ENCODE measurements at places on chromosomes 12 and 14.

GRCh38 chr12:126915309-126915708 lies 1351.7 kb upstream of the TMEM132C start:
- no peak for DNase-seq

- no peak for DNase-seq
Measured at GRCh38 chr14:42110167-42110566, 503.5 kb downstream of the LRFN5 start.

- DNase-seq = no peak
Measured at GRCh38 chr12:79298506-79298905, 392.3 kb downstream of the PAWR start.

DNA sequence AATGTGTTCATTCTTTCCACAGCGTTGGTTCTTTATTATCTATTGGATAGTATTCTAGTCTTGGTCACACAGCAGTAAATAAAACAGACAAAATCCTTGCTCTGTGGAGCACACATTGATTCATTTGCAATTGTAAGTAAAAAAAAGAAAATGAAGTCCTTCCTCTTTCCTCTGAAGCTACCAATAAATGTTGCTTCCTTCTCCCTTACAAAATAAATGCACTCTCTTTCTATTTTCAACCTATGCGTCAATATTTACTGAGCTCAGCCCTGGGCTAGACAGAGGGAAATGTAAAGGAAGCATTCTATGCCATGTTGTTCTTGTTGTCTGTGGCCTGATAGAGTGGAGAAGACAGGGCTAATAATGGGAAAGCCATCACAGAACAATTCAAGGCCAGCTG lies 2.9 kb downstream of the ABHD12B start:
- peak; percentile 74 for DNase-seq

DNA sequence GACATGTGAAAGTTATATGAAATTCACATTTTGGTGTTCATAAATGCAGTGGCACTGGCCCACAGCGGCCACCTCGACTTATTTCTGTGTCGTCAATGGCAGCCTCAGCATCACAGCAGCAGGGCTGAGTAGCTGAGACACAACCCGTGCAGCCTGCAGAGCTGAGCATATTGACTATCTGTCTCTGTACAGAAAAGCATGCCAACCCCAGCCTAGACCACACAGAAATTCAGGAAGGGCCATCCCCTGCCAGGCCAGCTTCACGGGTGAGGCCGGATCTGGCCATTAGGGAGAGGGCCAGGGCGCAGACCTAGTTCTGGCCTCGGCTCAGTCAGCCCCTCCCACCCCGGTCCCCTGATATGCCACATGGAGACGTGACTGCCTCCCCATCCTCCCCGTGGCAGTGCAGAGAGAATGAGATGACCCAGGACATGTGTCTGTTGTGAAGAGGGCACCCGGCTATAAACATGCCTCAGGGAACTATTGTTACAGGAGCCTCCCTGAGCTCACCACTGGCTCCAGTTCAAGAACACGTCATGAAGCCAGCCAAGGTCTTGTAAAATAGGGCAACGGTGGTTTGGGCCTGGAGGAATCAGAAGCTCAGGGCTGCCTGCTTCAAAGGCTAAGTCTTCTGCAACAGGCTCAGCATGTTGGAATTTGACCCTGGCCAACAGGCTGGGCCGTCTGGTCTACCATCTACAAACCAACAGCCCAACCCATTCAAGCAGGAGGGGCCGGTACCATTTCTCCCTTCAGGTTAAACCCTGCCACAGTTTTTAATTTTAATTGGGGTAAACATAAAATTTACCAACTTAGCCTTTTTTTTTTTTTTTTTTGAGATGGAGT lies 25.5 kb downstream of the SCARB1 start:
- peak; percentile 90 for DNase-seq

- DNase-seq = peak; percentile 48
Measured at GRCh38 chr12:52865090-52865944, 16.5 kb upstream of the KRT78 start.

DNA sequence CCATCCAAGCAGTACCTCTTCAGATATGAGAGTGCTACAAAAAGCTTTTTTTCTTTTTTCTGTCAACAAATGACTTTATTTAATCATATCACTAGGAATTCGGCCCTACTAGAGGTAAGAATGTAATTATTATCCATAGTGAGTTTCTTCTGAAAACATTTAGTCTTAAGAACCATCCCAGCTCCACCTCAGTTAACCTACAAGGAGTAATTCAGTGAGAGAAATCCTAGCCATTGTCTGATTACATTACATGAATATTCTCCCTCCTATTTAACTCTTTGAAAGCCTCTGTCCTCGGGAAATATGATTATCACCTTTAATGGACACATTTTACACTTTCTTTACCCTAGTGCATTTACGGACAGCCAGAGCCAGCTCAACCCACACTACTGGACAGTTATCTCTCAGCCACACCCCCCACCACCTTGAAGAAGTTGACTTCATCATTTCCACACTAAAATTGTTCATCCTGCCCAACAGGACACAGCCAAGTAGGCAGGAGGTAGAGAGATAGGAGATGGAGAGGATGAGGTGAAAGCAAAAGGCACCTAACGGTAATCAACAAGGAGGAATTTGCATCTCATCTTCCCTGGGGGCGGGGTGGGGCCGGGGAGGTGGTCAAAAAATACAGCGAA lies 1.3 kb downstream of the PPFIA2 start:
- DNase-seq = no peak

DNA sequence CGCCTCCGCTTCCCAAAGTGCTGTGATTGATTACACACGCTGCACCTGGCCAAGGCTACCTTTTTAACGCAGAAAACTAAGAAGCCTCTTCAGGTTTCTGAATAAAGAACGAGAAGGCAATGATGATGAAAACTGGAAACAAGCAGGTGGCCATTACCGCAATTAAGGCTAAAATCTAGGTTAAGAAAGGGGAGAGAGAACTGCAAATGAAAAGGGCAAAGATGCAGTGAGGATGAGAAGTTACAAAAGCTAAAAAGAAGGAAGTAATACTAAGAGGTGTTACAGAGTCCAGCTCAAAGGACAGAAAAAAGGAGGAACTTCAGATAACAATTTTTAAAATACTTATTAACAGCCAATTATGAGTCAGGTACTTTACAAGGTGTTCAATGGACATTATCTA lies 79.7 kb downstream of the DUSP16 start:
- no peak for DNase-seq

- DNase-seq = no peak
Measured at GRCh38 chr12:53196486-53196885, 10.6 kb downstream of the ITGB7 start.

GRCh38 chr14:59306775-59307174 lies 118.3 kb downstream of the DAAM1 start:
- DNase-seq = peak; percentile 54

GRCh38 chr14:76720382-76720813 lies 40.9 kb upstream of the VASH1 start:
- peak; percentile 29 for DNase-seq

DNA sequence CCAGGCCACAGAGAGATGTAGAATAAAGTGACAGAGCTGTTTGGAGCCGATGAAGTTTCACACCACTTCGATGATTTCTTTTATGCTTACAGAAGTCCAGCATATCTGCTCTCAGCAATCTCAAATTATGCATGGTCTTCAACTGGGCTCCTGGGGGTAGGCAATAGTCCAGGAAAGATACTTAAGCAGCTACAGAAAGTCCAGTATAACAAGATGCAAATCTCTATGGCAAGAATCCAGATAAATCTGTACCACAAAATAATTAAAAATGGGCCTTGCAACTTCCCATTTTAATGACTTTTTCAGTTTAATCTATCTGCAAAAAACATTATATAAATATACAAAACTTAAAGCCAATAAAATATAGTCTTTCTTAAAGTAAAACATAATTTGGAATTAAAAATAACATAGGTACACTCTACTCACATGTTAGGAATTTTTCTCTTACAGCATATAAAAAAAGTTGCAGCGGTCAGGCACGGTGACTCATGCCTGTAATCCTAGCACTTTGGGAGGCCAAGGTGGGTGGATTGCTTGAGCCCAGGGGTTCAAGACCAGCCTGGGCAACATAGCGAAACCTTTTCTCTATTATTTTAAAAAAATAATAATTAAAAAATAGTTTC lies 20.5 kb upstream of the RAD51AP1 start:
- no peak for DNase-seq

DNA sequence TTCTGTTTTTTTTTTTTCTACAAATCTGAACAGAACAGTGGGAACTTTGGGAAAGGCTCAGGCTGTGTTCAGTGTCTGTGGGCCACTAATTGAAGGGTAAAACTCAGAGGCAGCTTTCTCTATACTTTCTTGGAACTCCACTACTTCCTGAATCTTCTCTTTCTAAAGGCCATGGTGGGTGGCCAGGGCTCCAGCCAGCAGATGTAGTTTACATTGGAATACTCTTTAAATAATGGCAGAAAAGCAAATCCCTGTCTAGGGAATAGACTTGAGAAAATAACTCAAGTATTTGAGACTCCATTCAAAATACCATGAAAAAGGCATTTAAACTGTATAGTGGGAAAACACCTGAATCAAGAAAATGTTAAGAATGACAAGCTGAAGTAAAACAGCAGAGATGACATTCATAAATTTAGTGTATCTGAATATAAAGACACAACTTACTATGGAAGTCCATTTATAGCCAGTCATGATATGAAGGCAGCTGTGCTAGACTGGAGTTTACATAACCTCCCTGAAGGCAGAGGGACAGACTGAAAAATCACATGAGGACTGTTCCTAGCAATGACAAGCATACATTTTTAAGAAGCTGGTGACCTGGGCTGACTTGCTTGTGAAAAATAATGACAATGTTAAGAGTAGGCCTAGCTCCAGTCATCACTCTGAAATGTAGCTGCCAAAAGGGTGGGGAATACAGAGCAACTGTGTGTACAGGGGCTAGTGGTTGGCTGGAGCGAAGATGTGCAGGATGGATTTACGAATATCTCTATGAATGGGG lies 168.6 kb downstream of the STXBP6 start:
- DNase-seq = no peak

DNA sequence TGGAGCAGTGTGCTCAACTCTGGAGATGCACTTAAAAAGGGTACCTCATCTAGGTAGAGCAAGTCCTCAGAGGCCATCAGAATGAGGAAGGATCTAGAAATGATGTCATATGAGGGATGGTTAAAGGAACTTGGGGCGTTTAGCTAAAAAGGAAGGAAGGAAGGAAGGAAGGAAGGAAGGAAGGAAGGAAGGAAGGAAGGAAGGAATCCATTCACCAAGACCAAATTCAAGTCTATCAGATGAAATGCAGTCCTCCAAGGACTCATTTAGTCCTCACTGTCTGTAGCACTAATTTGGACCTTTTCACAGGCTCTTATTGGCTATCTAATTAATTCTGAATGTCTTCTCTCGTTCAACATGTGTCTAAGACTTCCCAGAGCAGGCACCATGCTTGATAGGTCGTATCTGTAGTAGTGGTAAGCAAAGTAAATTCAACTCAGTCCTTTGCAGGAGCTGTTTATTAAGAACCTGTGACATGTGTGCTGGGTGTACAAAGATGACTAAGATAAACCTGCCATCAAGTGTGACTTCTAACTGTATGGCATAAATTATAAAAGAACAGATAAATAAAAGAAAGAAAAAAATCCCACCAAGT lies 63.5 kb downstream of the LLPH start:
- DNase-seq = no peak

GRCh38 chr12:71636704-71637115 lies 26.9 kb downstream of the ZFC3H1 start:
- peak; percentile 2 for DNase-seq

GRCh38 chr12:113220593-113221180 lies 577 bp upstream of the TPCN1 start:
- no peak for DNase-seq

DNA sequence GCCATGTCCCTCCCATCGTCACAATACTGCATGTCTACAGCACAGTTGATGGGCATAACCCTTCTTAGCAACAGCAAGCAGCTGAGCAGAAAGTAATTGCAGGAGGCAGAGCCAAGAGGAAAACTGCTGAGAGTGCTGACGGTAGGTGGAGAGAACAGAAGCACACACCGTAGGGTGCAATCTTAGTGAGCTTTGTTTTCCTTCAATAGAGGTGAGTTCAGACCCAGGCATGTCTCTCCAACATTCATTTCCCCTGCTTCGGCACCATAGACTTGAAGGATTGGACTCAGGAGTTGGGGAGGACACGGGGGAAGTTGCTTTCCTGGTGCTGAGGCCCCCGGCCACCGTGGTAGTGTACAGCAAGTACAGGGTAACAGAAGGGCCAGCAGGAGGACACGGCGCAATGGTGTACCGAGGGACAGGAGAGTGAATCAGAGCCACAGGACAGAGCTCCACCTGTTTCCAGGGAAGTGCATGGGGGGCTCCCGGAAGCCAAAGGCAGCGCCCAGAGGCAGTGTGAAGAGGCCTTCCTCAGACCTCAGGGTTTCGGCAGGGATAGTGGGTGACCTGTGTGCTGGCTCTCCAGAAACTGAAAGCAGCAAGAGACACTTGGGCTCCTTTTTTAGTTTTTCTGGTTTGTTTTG lies 36.3 kb upstream of the SINHCAF start:
- DNase-seq = peak; percentile 78

DNA sequence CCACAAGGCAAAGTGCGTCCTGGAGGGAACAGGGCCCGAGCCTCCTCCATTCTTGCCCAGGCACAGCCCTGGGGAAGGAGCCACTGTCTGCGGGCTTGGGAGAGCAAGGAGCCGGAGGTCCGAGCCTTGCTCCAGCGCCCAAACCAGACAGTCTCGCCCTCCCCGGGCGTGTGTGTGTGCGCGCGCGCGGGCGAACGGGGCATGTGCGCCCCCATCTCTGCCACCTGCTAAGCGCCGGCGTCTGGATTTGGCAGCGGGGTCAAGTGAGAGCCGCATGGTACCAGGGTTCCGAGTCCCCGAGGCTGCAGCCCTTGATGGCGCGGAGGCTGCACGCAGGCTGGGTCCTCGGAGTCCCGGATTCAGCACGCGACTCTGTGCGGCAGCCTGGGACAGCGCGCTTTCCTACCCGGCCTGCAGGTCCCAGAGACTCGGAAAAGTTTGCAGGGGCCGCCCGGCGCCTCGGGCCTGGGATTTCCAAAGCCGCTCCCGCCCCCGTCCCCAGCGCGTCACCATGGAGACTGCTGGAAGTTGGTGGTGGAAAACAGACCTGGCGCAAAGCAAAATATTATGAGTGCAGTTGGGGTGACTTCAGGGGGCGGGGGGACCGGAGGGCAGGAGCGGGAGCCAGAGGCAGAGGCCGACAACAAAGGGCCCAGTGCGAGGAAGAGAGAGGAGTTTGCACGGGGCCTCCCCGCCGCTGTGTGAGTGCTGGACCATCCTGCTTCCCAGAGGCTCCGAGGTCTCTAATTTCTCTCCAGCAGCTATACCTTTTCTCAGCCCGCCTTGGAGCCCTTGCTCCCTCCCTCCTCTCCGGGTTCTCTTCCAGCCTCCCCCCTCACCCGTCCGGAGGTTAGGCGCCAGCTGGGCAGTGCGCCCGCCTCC lies 4.2 kb downstream of the RFX4 start:
- no peak for DNase-seq
